ENCODE measurements at places on chromosomes 16 and 17. TPM values are rescaled to one million over a fixed set of nuclear protein-coding genes. Genes with fewer than 3 reads are reported as not detected.

Gene HOXB6
- total RNA-seq, result 4.5 TPM

Gene EXOC3L1
- total RNA-seq, result 1.8 TPM

Gene B4GALNT2
- total RNA-seq, result 0.68 TPM

Gene CIITA
- 27.1 TPM for total RNA-seq

Gene TEKT5
- not detected for total RNA-seq

Gene KCNJ2
- total RNA-seq, result 5.5 TPM

Gene MYH2
- total RNA-seq, result not detected

Gene CEP295NL
- 4.2 TPM for total RNA-seq

Gene USP43
- 3.1 TPM for total RNA-seq

Gene BAHCC1
- 15.0 TPM for total RNA-seq

Gene ASGR1
- 1.3 TPM for total RNA-seq

Gene ADAMTS18
- not detected for total RNA-seq

Gene CACNG1
- total RNA-seq, result not detected

Gene KRTAP2-2
- total RNA-seq, result 25.3 TPM

Gene TMC8
- 6.4 TPM for total RNA-seq

Gene FOXF1
- total RNA-seq, result 0.11 TPM

Gene PHKG2
- total RNA-seq, result 36.2 TPM

Gene NPIPB6
- total RNA-seq, result 2.3 TPM

Gene CPHXL2
- total RNA-seq, result not detected

Gene PARD6A
- total RNA-seq, result 4.1 TPM

Gene SLC22A31
- total RNA-seq, result 0.72 TPM

Gene KARS1
- 101 TPM for total RNA-seq

Gene TEX19
- not detected for total RNA-seq

Gene NAE1
- 36.2 TPM for total RNA-seq

Gene RNF157
- 1.1 TPM for total RNA-seq

Gene TEKT3
- not detected for total RNA-seq

Gene PRAC1
- not detected for total RNA-seq

Gene GPS2
- 123 TPM for total RNA-seq

Gene MARVELD3
- 6.3 TPM for total RNA-seq

Gene CTRB1
- total RNA-seq, result not detected

Gene OTOA
- total RNA-seq, result not detected

Gene TBC1D3B
- 8.1 TPM for total RNA-seq

Gene PSMC3IP
- total RNA-seq, result 2.3 TPM

Gene CORO6
- 13.7 TPM for total RNA-seq

Gene FSCN2
- total RNA-seq, result 0.52 TPM

Gene CACNG4
- 0.68 TPM for total RNA-seq

Gene KRTAP16-1
- 22.0 TPM for total RNA-seq

Gene C17orf75
- total RNA-seq, result 12.4 TPM

Gene SLC5A11
- total RNA-seq, result 0.55 TPM

Gene C17orf100
- 2.8 TPM for total RNA-seq

Gene PRRT2
- total RNA-seq, result 6.8 TPM

Gene SLC5A10
- 0.68 TPM for total RNA-seq

Gene SPNS1
- 42.8 TPM for total RNA-seq

Gene GGA2
- total RNA-seq, result 51.9 TPM

Gene HSD11B2
- total RNA-seq, result 164 TPM

Gene KRTAP4-3
- 16.4 TPM for total RNA-seq

Gene CBLN1
- total RNA-seq, result not detected

Gene MEIOB
- 0.68 TPM for total RNA-seq

Gene CTRL
- 2.7 TPM for total RNA-seq
